GM13977 (cell line): ENCODE measurements at places on chromosomes 3 and 15.

- no peak for DNase-seq
Measured at GRCh38 chr3:176587089-176587488, 610.2 kb downstream of the TBL1XR1 start.

DNA sequence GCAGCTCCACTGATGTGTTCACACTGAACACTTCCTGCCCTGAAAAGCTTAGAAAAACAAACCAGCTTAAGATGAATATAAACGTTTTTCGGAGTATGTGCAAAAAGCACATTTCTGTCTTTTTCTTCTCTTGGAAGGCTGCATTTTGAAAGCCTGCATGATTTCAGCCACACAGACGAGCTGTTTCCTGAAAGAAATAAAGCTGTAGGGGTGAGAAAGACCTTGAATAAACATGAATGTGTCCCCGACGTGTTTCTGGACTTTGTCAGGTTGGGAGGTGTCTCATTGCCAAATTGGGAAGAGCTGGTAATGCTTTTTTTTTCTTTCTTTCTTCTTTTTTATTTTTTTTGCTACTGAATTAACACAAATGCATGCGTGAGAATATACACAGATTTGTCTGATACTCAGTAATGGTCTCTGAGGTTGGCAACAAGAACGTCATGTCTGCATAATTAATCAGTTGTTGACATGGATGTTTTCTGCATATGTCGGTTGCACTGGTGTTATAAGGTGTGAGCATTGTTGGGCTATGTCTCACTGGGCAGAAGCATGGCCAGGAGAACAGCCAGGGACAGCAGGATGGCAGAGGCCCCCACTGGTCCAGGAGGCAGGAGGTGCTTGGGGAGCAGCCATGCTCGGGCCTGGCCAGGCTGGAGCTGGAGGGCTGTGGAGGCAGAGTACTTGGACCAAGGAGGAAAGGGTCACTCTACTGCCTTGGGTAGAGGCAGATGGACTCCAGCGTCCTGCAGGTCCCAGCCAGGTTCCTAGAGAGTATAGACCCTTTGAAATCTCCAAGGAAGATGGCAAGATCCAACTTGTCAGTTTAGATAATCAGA is 39.0 kb downstream of the ADAMTSL3 start:
- no peak for DNase-seq

DNA sequence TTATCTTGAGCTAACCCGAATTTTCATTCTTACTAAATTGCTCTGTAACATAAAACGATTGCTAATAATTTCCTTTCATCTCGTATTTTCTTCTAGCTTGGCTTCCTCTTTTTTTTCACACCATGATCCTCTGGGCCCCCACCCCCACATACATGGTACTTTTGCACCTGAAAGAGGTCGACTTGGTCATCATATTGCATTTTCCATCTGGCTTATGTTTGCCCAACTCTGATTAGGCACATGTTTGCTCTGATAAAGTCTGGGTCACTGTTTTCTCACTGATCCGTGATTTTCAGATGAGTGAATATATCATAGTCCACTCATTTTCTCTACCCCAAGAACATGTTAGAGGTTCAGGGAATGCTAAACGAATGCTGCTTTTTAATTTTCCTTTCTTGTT is 49.5 kb downstream of the ARRDC4 start:
- no peak for DNase-seq

DNA sequence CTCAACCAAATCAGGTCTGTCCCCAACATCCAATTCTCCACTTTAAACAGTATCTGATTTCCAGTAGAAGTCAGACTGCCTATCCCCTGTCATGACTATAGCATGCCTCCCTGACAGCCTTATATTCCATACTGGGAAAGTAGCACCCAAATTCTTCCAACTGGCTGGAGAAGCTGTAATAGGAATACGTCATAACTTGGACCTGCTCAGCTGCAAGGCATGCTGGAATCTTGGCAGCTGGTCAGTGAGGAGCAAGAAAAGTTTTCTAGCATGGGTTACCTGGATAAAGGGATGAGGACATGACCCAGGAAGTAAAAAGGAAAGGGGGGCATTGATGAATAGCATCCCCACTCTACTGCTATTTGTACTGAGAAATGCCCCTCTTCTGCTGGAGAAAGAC is 8.9 kb downstream of the SEMA5B start:
- no peak for DNase-seq

DNA sequence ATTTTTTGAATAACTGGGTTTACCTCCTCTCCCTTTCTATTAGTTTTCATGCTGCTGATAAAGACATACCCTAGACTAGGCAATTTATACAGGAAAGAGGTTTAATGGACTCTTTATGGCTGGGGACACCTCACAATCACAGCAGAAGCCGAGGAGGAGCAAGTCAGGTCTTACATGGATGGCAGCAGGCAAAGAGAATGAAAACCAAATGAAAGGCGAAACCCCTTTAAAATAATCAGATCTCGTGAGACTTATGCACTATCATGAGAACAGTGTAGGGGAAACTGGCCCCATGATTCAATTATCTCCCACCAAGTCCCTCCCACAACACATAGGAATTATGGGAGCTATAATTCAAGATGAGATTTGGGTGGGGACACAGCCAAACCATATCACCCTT is 2.0 kb upstream of the RSL24D1 start:
- no peak for DNase-seq

DNA sequence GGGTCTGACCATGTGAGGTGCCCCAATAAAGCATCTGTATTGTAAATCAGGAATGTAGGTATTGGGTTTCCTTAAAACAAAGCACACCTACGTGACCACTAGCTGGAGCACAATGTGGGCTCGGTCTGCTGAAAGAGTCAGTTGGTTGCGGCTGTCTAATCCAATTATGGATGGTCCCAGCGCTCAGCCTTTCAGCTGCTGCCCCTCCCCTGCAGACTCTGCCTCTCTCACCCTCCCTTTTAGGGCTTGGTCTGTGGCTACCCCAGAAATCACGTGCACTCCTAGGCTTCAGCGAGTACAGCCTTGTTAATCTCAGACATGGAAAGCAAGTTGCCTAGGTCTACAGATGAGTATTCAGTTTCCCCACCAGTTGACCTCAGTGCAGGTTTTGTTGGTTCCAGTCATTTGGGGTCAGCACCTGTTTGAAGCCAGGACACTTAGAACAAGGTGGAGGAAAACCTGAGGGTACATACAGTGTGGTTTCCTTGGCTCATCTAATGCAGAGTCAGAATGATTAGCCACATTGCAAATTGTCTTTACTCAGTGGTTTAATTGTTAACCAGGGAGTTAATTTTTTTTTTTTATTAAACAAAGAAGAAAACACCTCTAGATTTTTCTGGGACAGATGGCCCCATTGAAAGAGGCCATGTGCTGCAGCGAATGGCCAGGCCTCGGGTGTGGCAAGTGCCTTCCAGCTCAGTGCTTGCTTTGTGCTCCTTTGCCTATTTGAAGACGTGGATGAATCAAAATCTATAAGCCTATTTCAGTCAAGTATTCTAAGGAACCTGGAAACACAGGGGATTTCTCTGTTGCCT is 137.7 kb downstream of the IGF1R start:
- DNase-seq, result no peak

DNA sequence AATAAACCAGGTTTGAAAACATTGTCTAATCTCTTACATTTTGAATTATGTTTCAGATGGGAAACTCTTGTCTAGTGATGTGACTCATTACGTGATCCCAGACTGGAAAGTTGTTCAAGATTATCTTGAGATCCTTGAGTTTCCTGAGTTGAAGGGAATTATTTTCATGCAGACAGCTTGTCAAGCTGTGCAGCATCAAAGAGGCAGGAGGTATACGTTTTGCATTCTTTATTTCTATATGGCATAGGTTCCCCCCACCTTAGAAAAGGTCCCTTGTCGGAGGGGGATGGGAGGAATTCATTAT is 1.5 kb downstream of the DIS3L start:
- peak; percentile 23 for DNase-seq
